ENCODE measurements at places on chromosomes 6 and 20.

GRCh38 chr20:58745391-58745790 is 52.8 kb downstream of the NPEPL1 start:
- no peak for DNase-seq

- DNase-seq = no peak
These were observed 38.4 kb downstream of the KIF25 start for GRCh38 chr6:168035661-168036545.

- DNase-seq = no peak
These were observed 4.0 kb downstream of the RBBP8NL start for GRCh38 chr20:62423326-62423706.

DNA sequence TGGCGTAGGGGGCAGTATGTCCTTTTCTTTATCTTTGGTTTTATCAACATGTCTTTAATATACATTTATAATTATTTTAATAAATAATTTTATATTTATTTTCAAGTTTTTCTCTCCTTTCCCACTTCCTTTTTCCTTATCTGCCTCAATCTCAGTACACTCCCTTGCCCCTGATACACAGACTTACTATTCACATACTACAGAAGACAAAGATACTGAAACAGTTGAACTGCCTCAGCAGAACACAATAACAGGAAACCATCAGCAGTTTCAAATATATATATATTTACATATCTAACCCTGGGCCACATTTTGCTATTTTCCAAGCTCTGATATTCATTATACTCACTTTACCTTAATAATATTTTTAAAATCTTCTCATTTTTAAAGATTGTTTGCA is 19.8 kb downstream of the IBTK start:
- no peak for DNase-seq

GRCh38 chr6:161256407-161256806 is 17.5 kb downstream of the AGPAT4 start:
- DNase-seq = no peak

- DNase-seq = no peak
These were observed 303.9 kb upstream of the SGK1 start for GRCh38 chr6:134621858-134622257.

DNA sequence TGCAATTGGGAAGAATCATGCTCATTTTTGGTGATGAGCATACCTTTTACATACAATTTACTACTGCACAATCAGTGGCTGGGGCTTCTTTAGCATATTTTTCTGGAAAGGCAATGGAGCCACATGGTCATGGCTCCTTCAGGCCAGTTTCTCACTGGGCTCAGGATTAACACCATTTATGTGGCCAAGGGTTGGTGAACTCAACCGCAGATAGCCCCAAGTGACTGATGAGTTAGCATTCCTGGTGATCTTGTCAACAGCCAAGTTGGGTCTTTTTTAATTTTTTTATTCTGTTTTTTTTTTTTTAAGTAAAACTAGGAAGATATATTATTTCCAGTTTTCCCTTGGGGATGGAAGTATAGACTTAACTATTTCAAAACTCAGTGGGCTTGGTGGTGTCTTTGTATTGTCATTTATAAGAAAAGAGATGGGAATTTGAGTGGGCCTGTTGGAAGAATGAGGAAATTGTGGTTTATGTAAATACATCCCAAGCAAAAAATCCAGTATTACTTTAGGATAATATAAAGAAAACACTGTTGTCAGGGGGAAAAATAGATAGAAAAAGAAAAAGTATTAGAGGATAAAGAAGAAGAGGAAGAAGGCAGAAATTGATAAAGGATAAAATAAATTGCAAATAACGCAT is 397.4 kb downstream of the MAFB start:
- DNase-seq = no peak

GRCh38 chr20:23265226-23265625 is 85.4 kb upstream of the NXT1 start:
- no peak for DNase-seq

GRCh38 chr6:75602246-75603105 is 796 bp downstream of the SENP6 start:
- DNase-seq = no peak

DNA sequence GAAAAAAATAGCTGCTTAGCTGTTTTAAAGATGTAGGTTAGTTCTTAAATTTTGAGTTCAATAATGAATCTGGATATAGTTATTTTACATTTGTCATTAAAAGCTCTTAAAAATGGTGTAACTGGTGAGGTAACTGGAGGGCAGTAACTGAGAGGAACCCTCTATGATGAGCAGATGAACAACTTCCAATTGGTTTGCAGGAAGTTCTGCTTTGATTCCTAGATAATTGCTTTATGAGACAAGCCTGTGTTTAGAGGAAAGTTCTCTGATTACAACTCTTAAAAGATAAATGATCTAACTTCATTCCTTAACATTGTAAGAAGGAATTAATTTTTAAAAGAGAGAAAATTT is 8.5 kb downstream of the MYLIP start:
- no peak for DNase-seq

Measured in uterus (tissue), 4 donors.